ENCODE measurements at places on chromosomes 3 and 15. TPM values are rescaled to one million over a fixed set of nuclear protein-coding genes. Genes with fewer than 3 reads are reported as not detected.

DNA sequence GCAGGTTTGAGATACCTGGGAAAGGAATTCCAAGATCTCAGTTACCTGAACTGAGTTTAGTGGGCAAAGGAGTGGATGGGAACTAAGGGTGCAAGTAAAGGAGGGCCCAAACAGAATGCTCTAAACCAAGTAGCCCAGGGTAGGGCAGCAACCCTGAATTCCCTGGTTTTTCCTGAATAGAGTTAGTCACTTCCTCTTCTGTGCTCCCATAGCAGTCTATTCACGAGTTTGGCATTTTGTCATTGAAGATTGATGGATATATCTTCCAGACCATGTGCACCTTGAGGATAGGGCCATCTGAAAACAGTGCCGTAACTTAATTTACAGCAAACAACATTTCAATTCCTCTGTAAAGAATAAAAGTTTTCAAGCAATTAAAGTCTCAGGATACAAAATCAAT, 18.5 kb upstream of the PTX3 start:
- DNase-seq: no peak

DNA sequence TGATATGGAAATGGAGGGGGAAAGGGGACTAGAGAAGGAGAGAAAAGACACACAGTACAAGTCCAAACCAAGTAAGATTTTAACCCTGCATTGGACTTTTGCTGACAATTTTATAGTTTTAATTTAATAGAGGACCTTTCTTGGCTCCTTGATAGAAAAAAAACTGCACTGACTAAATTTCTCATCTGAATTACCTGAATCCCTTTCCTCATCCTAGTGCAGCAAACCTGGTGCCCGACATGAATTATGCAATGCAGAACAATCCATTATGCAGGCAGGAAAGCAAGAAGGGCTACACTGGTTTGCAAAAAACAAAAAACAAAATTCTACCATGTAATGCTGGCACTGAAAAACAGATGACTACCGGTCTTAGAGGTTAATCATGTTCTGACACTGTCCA, 15.5 kb downstream of the MAGI1 start:
- DNase-seq: no peak

- DNase-seq: peak; percentile 34
Observed at GRCh38 chr3:196120291-196120951, 38.5 kb upstream of the TFRC start.

DNA sequence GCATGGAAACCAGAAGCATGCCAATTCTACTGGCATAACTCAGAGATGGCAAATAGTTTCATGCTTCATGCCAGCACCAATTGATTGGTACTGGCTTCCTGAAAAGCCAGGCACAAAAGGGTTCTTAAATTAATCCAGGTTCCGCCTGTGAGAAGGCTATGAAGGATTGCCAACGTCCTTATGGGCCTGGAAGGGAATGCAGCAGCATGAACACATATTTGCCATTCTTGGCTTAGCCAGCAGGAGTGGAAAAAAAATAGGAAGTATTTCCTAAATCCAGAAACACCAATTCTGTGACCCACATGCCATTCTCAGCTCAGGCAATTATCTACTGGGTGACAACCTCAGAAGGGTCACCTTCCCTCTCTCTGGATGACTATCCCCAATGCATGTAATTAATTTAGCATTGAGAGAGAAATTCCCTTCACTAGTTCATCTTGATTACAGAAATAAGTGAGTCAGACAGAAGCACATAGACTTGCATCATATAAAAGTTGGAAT, 36.0 kb downstream of the ADAMTS9 start:
- DNase-seq: no peak

DNA sequence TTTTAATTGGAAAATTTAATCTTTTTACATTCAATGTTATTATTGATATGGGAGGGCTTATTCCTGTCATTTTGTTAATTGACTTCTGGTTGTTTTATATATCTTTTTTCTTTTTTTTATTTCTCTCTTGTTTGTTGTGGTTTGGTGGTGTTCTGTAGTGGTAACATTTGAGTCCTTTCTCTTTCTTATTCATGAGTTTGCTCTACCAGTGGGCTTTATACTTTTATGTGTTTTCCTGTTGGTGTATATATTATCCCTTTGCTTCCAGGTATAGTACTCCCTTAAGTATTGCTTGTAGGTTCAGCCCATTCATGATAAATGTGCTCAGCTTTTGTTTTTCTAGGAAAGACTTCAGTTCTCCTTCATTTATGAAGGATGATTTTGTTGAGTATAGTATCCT, 57.6 kb downstream of the GALK2 start:
- DNase-seq: no peak

DNA sequence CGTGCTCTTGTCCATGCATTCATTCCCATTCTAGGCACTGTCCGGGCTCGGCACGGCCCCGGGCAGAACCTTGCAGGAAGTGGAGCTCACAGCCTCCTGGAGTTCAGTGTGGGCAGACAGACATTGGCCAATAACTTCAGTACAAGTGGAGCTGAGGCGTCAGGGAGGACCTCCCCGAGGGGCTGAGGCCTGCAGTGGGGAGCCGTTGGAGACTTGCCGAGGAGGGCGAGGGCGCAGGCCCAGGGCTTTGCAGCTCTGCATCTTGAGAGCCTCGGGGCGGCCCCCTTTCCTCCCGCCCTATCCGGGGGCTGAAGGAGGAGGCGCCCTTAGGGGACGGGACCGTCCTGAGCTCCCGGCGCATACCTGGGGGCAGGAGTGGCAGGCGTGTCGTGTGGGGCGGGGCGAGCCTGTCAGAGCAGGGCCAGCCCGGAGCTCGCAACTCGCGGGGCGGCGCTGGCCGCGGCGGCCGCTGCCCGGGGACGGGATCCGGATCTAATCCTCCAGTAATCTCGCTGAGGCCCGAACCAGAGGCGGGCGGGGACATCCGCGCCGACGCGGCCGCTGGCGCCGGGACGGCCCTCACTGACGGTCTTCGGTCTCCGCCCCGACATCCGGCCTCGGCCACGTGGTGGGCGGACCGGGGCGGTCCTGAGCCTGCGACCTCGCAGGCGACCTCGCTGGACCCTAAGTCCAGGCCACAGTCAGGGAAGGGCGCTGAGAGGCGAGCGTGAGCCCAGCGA, at the start of gene ACY1:
TSS of gene ACY1 (plus strand) at position 698 of the 740 bp plus-strand sequence. CDS start 530 bp downstream, outside the sequence.
- DNase-seq: peak; percentile 74

Gene CHRNA5
- total RNA-seq: 2.4 TPM

Gene SPTBN5
- total RNA-seq: 1.2 TPM

- DNase-seq: no peak
Observed at GRCh38 chr3:22979581-22979980, 223.5 kb upstream of the UBE2E2 start.

DNA sequence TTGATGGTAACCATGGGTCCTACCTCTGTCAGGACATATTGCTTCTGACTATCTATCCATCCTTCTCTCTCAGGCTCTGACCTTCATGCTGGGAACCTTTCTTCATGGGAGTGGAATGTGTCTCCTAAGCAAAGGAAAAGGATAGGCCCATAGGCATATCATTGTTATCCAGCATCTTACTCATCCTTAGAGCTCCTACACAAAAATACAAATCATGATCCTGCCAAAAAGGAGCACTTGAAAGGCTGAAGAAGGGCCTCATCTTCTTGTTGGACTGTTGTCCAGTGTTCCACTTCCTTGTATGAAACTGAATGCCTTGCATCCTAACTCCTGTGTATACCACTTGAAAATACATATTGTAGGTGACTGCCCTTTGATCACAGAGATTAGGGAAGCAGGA, 96.1 kb upstream of the SOX2 start:
- no peak for DNase-seq

DNA sequence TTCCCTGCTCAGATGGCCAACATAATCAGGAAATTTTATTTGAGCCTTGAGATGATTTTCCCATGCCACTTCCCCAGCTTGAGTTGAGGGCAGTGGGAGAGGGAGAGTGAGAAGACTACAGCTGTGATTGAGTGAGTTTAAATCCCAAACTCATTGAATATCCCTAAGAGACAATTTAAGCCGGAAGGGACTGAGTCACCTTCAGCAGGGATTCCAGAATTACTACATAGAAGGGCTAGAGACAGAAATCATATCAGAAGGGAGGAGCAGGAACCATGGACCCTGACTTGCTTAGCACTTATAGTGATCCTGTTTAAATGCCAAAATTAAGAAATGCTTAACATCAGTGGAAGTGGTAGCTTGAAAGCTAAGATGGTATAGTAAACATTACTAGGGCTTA, 312.2 kb upstream of the SLCO3A1 start:
- no peak for DNase-seq

DNA sequence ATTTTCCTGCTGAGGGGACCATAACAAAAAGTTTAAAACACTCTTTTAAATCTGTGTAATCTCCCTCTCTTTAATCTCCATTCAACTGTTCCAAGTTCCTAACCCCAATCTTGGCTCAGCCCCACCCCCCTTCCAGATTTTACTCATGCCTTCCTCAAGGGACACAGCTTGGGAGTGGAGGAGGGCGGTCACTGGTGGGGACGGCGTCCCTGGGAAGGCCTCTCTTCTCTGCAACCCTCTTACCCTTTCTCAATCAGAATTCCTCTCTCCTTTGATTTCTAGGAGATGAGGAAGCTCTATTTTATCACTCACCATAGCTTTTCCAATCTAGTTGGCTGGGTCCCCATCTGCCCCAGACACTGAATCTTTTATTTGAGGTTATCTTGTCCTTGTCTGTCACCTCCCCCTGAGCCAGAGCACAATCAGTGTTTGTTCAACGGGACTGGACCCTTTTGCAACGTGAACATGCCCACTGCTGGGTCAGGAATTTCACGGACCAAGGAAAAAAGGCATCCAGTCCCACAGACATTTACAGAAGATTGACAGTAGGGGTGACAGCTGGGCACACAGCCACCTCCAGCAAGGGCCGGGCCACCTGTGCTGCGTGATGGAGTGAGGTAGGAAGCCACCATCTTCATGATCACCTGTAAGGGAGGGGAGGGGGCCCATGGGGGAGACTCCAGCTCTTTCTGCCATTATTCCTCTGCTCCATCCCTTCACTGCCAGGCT, 84.0 kb upstream of the HERC1 start:
- no peak for DNase-seq

GRCh38 chr15:98076021-98076816, 115.7 kb downstream of the ARRDC4 start:
- DNase-seq: no peak

GRCh38 chr15:63469190-63469589, 35.2 kb upstream of the USP3 start:
- no peak for DNase-seq

GRCh38 chr3:54822206-54822605, 105.7 kb downstream of the LRTM1 start:
- no peak for DNase-seq

- no peak for DNase-seq
Observed at GRCh38 chr3:181328346-181328745, 338.8 kb upstream of the DNAJC19 start.

Gene SH2D7
- total RNA-seq: not detected

DNA sequence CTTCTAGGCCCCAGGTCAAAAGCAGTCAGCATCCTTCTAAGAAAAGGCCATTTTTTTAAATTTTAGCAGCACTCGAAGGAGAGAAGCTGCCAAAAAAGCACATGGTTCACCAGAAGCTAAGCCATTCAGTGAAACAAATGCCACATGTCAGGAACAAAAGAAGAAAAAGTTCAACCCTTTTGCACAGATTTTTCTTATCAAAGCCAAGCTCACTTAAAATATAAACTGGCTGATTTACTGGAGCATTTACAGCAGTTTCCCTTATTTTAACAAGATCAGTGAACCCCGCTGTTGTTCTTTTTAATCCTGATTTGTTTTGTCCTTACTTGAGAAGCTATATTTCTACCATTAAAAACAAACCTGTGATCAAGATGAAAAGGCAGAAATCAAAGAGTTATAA, 46.5 kb upstream of the SYNPR start:
- DNase-seq: no peak

Gene SYNM
- total RNA-seq: 0.08 TPM

- DNase-seq: peak; percentile 7
Observed at GRCh38 chr3:32817558-32818228, at the start of gene TRIM71. Gene TRIM71, plus strand, starts transcription at chr3:32817997. Its CDS starts 84 bp downstream, at chr3:32818081.

Gene PRR20G
- total RNA-seq: not detected

- no peak for DNase-seq
Observed at GRCh38 chr3:146077181-146077580, 83.8 kb downstream of the PLOD2 start.

- DNase-seq: no peak
Observed at GRCh38 chr3:135803028-135803692, 162.4 kb upstream of the PPP2R3A start.

- DNase-seq: no peak
Observed at GRCh38 chr15:42133356-42133755, 23.1 kb downstream of the PLA2G4F start.

DNA sequence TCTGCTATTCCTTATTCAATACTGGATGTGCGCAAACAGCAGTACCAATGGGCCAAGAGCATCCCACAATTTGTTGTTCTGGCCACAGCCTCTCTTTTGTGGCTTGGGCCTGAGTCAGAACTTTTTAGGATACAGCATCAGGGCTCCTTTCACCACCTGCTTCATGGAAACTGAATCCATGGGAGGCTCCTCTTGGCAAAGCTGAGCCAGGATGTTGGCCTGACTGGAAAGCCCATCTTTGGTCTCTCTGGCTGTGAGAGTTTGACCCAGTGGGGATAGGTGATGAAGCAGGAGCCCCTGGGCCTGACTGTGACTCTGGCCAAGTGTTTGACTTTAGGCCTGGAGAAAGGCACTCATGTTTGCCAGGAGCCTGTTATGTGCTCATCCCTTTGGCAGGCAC, 27.6 kb downstream of the IL16 start:
- DNase-seq: no peak

DNA sequence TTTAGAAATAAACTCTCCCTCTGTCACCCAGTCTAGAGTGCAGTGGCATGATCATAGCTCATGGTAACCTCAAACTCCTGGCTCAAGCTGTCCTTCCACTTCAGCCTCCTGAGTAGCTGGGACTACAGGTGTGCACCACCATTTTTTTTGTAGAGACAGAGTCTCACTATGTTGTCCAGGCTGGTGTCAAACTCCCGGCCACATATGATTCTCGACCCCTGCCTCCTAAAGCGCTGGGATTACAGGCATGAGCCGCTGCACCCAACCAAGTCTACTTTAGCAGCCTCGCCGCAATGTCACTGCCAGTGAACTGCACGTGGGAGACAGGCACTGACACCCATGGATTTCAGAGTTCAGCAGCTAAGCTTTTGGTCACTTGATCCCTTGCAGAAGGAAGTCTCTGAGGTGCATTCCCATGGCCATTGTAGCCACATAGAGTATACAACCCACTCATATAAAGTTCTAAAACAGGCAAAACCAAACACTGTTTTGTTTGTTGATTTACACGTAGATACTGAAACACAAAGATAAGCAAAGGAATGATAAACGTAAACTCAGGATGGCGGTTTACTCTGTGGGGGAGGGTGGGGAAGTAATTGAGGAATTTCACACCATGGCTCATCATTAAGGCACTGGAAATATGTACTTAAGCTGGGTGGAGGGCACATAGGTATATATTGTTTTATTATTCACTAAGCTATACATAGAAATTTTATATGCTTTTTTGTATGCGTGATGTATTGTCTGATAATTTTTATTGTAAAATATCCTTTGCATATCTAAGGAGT, 115.0 kb downstream of the MEX3B start:
- no peak for DNase-seq
